ENCODE measurements at places on chromosomes 5 and 9. TPM values are rescaled to one million over a fixed set of nuclear protein-coding genes. Genes with fewer than 3 reads are reported as not detected.

Gene EXOSC2
- total RNA-seq, result 42.9 TPM

Gene SLC31A1
- 21.0 TPM for total RNA-seq

Gene IL9
- total RNA-seq, result not detected

Gene CCDC187
- 0.73 TPM for total RNA-seq

Gene SPATA31C2
- not detected for total RNA-seq

Gene GRXCR2
- not detected for total RNA-seq

Gene ORM2
- total RNA-seq, result not detected

Gene PHF24
- total RNA-seq, result not detected

Gene NR4A3
- total RNA-seq, result 0.66 TPM

Gene PHF19
- total RNA-seq, result 37.2 TPM

Gene C9orf153
- not detected for total RNA-seq

- H3K27me3 ChIP-seq, result no peaks in the 10 kb centered on the region
- DNase-seq, result no peak
- no peak overlapping the region for H3K4me3 ChIP-seq
- H3K4me1 ChIP-seq, result peaks cover 9% of the 10 kb centered on the region
Observed at GRCh38 chr5:16980983-16981382, 44.9 kb upstream of the MYO10 start.

- H3K4me3 ChIP-seq, result no peak overlapping the region
- no peak for DNase-seq
- no peaks in the 10 kb centered on the region for H3K36me3 ChIP-seq
Observed at GRCh38 chr5:68734781-68735180, 359.0 kb upstream of the SLC30A5 start.

GRCh38 chr9:3528451-3528850 lies 2.6 kb upstream of the RFX3 start:
- H3K36me3 ChIP-seq, result peaks cover 34% of the 10 kb centered on the region
- H3K4me1 ChIP-seq, result no peaks in the 10 kb centered on the region
- DNase-seq, result no peak
- no peaks in the 10 kb centered on the region for H3K27me3 ChIP-seq
- peak overlapping the region; percentile 98 for H3K4me3 ChIP-seq

DNA sequence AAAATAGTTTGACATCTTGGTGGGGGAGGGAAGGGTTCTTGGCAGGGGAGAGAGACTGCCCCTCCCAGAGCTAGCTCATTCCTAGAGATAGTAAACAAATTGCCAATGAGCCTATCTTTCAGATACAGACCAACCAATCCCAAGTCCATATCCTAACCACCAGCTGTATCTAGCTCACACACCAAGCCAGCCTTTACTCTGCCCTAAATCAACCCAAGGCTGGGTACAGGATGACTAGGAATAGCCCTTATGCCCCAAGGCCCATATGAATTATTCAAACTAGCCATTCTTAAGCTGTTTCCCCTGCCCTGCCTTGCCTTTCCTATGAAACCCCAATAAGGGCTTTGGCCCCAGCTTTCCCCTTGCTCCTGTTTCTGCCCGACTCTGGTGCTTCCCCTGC lies 281.3 kb upstream of the PANK3 start:
- DNase-seq, result no peak
- H3K4me3 ChIP-seq, result no peak overlapping the region
- no peaks in the 10 kb centered on the region for H3K36me3 ChIP-seq

- no peak for DNase-seq
- H3K27me3 ChIP-seq, result peaks cover 73% of the 10 kb centered on the region
- peak overlapping the region; percentile 22 for H3K4me3 ChIP-seq
- H3K36me3 ChIP-seq, result no peaks in the 10 kb centered on the region
- H3K27ac ChIP-seq, result no peak overlapping the region
Observed at GRCh38 chr5:1666221-1666620, 133.4 kb downstream of the MRPL36 start.

- H3K4me1 ChIP-seq, result no peaks in the 10 kb centered on the region
- no peaks in the 10 kb centered on the region for H3K27me3 ChIP-seq
- no peak overlapping the region for H3K27ac ChIP-seq
Observed at GRCh38 chr5:153094333-153094732, 396.1 kb upstream of the GRIA1 start.

GRCh38 chr5:152683205-152683604 lies 278.1 kb upstream of the NMUR2 start:
- no peaks in the 10 kb centered on the region for H3K4me1 ChIP-seq
- no peak overlapping the region for H3K4me3 ChIP-seq
- H3K27ac ChIP-seq, result no peak overlapping the region
- no peaks in the 10 kb centered on the region for H3K36me3 ChIP-seq

GRCh38 chr9:135035781-135036760 lies 51.4 kb upstream of the OLFM1 start:
- no peaks in the 10 kb centered on the region for H3K36me3 ChIP-seq
- H3K27me3 ChIP-seq, result peaks cover 19% of the 10 kb centered on the region
- no peak overlapping the region for H3K27ac ChIP-seq
- no peaks in the 10 kb centered on the region for H3K4me1 ChIP-seq
- no peak for DNase-seq
- H3K4me3 ChIP-seq, result no peak overlapping the region

- no peak overlapping the region for H3K4me3 ChIP-seq
- DNase-seq, result no peak
- H3K27ac ChIP-seq, result no peak overlapping the region
- H3K27me3 ChIP-seq, result peaks cover 68% of the 10 kb centered on the region
Observed at GRCh38 chr5:153508700-153509099, 18.2 kb downstream of the GRIA1 start.

DNA sequence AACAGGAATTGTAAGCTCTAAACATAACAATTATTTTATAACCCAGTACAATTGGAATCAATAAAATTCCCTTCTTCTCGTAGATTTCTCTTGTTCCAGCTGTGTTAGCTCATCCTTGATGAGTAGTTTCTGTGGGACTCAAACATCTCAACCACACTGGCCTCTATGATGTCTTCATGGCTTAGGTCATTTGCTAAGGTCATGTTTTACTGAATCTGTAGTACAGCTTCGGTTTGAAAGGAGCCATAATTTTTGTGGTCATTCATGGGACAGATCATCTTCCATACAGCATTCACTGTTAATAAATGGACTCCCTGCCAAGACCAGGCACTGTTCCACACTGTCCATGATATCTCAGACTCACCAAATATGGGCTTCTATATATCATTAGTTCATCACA lies 369.0 kb upstream of the RFX3 start:
- no peak overlapping the region for H3K27ac ChIP-seq
- H3K36me3 ChIP-seq, result peaks cover 9% of the 10 kb centered on the region
- H3K27me3 ChIP-seq, result no peaks in the 10 kb centered on the region
- no peak for DNase-seq
- no peak overlapping the region for H3K4me3 ChIP-seq

GRCh38 chr9:114787781-114788498 lies 17.9 kb downstream of the TNFSF15 start:
- no peak overlapping the region for H3K4me3 ChIP-seq
- no peaks in the 10 kb centered on the region for H3K27me3 ChIP-seq
- H3K4me1 ChIP-seq, result peaks cover 13% of the 10 kb centered on the region
- no peak overlapping the region for H3K27ac ChIP-seq

DNA sequence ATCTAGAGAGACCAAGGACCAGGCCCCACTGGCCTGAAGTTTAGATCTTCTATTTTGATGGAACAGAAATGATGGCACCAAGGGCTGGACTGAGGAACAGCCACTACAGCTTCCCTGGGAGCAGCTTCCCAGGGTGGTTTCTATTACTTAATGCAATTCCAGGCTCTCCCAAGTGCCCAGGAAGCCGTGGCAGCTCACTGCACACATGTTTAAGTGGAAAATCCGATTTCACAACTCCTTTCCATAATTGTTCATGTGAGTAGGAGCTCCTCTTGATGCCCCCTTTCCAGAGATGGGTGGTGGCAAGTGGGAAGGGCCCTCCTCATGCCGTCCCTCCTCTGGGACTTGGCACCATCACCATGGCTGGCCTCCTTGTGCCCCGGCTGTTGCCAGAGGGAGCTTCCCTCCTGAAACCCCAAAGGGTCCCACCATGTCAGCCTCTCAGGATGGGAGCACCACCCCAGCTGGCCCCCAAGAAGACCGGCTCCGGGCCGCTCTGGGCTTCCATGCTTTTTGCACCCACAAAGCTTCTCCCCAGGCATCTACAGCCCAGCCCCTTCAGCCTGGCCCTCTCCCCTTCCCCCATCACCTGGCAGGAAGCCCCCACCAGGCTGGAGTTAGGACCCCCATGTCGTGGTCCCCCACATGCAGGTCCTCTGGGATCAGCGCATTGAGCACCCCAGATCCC lies 9.1 kb upstream of the UBAC1 start:
- H3K27ac ChIP-seq, result no peak overlapping the region
- H3K36me3 ChIP-seq, result peaks cover 4% of the 10 kb centered on the region
- no peaks in the 10 kb centered on the region for H3K4me1 ChIP-seq

DNA sequence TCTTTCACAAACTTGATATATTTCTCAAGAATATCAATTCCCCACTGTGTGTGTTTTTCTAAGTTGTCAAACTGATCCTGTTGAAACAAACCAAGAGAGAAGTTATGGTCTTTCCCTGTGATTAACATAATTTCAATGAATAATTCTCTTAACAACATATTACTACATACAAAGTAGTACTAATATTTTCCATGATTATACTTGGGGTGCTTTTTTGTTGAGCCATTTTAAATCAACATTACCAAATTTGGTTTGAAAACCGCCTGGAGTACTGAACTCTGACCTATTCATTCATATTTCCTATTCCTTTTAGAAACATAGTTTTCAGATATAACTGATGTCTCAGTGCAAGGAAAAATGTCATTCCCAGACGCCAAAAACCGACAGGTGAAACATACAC lies 48.1 kb downstream of the FNBP1 start:
- peaks cover 17% of the 10 kb centered on the region for H3K4me1 ChIP-seq
- no peaks in the 10 kb centered on the region for H3K36me3 ChIP-seq
- H3K27ac ChIP-seq, result no peak overlapping the region
- H3K4me3 ChIP-seq, result no peak overlapping the region
- no peaks in the 10 kb centered on the region for H3K27me3 ChIP-seq
- no peak for DNase-seq

DNA sequence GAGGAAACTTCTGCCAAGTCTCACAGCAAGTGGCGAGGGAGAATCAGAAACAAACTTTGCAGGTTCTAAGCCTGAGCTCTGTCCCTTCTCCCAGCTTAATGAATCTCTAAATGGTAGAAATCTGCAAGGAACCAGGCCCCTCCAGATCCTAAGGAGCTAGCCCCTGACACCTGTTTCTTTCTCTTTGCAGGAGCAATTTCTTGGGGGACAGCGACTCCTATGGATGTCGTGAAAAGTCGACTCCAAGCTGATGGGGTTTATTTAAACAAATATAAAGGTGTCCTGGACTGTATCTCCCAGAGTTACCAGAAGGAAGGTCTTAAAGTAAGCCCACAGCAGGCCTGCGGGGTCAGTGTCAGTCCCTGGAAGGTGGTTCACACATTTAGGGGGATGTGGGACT lies 21.8 kb downstream of the IL9 start:
- no peaks in the 10 kb centered on the region for H3K36me3 ChIP-seq
- H3K4me3 ChIP-seq, result no peak overlapping the region
- DNase-seq, result no peak
- H3K27ac ChIP-seq, result no peak overlapping the region
- peaks cover 90% of the 10 kb centered on the region for H3K27me3 ChIP-seq
- no peaks in the 10 kb centered on the region for H3K4me1 ChIP-seq

GRCh38 chr5:159045165-159045811 lies 54.4 kb downstream of the EBF1 start:
- DNase-seq, result no peak
- H3K36me3 ChIP-seq, result no peaks in the 10 kb centered on the region
- H3K27ac ChIP-seq, result no peak overlapping the region
- H3K27me3 ChIP-seq, result peaks cover 74% of the 10 kb centered on the region
- no peaks in the 10 kb centered on the region for H3K4me1 ChIP-seq
- no peak overlapping the region for H3K4me3 ChIP-seq

DNA sequence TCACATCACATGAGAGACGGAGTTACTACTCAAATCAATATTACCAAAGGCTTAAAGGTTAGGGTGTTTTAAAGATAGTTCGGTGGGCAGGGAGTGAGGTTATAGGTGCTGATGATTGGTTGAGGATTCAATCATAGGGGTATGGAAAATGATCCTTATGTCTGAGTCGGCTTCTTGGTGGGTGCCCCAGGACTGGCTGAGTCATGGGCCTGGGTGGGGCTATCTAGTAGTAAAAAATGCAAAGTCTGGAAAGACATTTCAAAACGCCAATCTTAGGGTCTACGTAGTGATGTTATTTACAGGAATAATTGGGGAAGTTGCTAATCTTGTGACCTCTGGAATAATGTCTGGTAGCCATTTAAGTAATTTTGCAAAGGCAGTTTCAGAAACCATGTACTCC lies 15.2 kb upstream of the SPIN1 start:
- H3K36me3 ChIP-seq, result no peaks in the 10 kb centered on the region
- H3K4me1 ChIP-seq, result peaks cover 15% of the 10 kb centered on the region
- H3K4me3 ChIP-seq, result no peak overlapping the region
- DNase-seq, result no peak
- no peaks in the 10 kb centered on the region for H3K27me3 ChIP-seq
- H3K27ac ChIP-seq, result peak overlapping the region; percentile 50

DNA sequence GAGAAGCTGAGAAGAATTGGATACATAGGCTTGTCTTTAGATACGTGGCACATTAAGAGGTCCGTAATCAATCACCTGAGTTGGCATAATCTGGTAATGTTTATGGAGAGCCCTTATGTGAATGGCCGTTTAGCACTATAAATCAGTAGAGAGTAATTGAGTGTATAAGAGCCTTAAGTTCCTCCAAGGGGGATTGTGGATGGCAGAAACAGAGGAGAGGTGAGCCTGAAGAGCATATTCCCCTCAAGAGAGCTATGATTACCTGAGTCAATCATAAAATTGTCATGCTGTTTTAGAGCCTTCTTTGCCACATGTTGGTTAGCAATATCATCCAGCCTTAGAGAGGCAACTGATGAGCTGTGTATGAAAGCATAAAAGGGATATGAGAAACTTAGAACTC lies 58.8 kb downstream of the FOCAD start:
- no peak overlapping the region for H3K4me3 ChIP-seq
- H3K36me3 ChIP-seq, result no peaks in the 10 kb centered on the region
- H3K27me3 ChIP-seq, result no peaks in the 10 kb centered on the region
- peaks cover 11% of the 10 kb centered on the region for H3K4me1 ChIP-seq

All from Calu3 (cell line).